ENCODE measurements at places on chromosomes 4 and X.

DNA sequence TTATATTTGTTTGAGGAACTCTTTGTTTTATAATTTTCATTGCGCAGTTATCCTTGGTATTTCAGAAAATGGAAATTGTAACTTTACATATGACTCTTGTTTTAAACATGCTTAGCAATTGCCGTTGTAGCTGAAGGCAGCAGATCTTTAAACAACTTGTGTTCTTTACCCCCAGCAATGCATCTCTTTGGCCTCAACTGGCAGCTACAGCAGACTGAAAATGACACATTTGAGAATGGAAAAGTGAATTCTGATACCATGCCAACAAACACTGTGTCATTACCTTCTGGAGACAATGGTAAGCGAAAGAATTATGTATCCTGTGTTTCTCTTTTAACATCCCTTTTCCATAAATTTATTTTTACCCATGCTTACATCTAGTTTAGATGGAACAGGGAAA lies 263.6 kb downstream of the DCTD start:
- DNase-seq = no peak

- no peak for DNase-seq
Measured at GRCh38 chr4:123379392-123379791, 17.2 kb upstream of the SPRY1 start.

DNA sequence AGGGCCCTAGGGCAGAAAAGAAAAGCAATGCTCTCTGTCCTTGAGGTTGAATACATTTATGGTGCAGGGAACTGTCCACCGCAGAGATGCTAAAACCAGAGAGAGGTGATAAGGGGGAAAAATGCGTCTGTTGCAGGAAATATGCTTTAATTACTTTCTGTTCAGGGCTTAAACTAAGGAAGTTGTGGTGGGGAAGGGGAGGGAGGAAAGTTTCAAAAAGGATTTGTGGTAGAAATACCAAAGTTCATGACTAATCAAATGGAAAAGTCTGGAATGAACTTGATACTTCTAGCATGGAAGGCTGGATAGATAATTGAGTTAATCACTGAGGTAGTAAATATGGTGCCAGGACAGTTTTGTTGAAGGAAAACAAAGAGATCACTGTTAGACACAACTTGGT lies 99.0 kb downstream of the ASB9 start:
- peak; percentile 70 for DNase-seq

DNA sequence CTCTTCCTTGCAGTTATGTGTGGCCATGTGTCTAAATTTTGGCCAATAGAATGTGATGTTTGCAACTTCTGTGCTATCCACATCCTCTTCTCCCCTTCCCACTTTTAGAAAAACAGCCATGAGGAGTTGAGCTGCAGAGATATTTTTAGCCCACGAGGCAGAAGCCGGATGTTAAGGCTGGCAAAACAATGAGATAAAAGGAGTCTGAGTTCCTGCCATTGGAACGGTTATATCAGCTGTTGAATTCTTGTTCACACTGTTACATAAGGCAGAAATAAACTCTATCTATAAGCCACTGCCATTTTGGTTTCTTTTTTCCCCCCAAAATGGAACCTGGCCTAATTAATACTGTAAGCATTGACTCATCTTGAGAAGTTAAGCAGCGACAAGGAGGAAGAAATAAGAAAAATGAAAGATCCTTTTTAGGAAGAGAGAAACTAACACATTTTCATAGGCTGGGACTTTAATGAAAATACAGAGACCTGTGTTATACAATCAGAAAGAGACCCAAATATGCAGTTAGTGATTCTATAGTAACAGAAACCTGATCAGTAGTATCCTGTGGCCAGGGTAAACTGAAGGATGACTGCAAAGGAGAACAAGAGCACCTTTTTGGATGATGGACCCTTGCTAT lies 200.5 kb downstream of the INPP4B start:
- DNase-seq = no peak

DNA sequence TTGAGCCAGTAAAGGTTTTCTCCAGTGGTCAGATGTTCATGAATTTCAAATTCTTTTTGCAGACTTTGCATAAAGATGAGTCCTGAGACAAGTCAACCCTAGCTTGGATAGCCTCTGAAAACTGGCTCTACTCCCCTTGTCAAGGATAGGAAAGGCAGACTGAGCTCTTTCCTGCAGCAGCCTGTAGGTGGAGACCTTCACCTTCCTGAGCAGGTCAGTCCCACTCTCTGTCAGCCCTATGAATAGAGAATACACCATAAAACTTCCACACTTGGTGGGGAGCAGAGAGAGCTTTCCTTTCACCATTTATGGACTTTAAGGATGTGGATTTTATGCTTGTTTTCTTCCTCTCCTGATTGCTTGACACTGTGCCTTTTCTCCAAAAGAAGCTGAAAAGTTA lies 41.9 kb downstream of the PCDH19 start:
- peak; percentile 0 for DNase-seq

- DNase-seq = no peak
Measured at GRCh38 chrX:13069771-13070416, 25.5 kb upstream of the FAM9C start.

DNA sequence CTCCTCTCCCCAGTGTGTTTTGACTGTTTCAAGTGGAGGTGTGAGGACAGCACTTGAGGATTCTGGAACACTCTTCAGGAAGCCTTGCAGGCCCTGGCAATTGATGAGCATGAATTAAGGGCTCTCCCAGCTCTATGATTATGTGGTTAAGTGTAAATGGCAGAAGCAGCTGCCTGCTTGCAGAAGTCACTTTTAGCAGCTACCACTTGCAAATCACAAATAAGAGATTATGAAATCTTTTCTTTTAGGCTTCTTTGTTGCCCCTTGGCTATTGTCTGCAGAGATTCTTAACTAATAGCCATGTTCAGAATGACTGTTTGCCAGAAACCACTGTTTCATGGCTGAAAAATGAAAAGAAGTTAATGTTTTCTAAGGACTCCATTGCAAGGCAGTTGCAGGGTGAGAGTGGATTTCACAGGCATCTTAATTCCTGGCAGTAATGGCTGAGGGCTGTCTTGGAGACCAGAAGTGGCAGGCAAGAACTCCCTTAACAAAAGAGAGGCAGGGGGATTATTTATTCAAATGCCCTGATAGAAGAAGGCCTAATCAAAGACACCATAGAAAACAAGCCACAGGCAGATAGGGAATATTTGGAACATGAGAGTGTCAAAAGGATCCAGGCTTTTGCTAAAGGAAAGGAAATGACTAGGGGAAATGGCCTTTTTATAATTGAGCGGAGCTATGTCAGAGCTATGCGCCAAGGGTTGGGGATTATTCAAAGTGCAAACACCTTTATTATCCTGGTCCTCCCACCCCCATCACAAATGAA lies 8.3 kb upstream of the HOPX start:
- no peak for DNase-seq

DNA sequence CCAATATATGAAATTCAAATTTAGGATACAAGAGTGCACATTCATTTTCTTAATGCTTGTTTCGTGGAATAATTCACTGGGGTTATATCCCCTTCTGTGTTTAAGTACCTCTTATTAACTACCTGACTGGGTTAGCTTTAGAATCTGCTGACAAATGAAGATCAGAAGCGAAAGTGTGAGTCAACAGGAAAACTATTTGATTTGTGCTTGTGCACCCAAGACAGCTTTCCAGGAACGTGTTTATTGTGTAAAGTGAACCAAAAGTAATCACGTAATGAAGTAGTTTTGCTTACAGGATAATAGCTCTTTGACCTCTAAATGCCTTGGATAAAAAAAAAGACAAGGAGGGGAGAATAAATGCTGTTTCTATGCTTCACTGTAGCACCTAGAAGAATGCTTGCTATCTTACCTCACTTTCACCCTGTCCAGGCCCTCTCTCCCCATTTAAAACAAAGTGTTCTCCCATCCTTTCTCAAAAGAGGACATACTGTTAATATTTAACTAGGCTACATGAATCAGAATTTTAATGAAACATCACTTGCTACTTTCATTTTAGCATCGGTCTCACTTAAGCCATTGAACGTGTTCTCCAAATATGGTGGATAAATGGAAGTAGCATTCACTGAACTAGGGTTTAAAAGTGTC lies 141.9 kb downstream of the THOC2 start:
- DNase-seq = peak; percentile 49

- DNase-seq = no peak
Measured at GRCh38 chr4:21555083-21555482, 393.5 kb downstream of the KCNIP4 start.

DNA sequence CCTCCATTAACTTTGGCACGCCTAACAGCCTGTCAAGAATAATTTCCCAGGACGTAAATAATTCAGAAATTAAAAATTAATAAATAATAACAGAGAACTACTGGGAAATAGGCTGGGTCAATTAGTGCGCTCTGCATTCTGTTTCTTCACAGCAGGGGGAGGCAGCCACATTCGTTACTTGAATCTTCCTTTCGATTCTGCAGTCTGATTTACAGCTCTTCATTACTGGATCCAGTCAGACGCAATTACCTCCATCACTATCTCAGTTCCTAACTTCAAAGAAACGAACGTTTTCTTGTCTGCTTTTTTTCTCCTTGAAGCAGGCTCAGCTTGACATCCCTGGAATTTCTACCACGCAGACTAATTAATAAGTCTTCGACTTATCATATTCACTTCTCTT lies 9.0 kb upstream of the RPL34 start:
- peak; percentile 45 for DNase-seq

DNA sequence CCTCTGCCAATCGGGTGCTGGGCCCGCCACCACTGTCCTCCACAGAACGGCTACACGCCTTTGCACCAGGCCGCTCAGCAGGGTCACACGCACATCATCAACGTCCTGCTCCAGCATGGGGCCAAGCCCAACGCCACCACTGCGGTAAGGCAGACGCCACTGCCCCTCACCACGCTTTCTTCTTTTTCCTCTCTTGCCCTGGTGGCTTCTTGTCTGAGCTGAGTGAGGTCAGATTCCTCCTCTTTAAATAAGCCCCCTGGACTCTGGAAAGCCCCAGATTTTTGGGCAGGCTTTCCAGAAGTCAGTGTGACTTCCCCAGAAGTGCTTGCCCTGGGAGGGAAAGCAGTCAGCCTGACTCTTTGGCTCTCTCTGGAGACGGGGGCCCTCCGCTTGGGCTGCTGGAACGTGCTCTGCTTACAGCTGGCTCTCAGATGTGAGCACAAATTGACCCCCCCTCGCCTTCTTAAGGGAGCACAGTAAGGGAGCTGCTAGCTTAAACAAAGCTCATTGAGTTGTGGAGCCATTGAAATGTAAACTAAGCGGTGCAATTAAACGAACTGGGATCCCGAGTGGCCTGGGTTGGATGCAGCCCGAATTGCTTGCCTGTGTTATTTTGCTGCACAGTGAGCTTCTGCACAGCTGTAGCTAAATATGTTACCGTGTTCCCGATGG lies 243.1 kb downstream of the ANK2 start:
- DNase-seq = peak; percentile 79

Measured in fibroblast of villous mesenchyme (primary cell).